ENCODE measurements at places on chromosomes 13 and 19.

- DNase-seq: no peak
Measured at GRCh38 chr19:46998445-46999125, 21.1 kb upstream of the NPAS1 start.

DNA sequence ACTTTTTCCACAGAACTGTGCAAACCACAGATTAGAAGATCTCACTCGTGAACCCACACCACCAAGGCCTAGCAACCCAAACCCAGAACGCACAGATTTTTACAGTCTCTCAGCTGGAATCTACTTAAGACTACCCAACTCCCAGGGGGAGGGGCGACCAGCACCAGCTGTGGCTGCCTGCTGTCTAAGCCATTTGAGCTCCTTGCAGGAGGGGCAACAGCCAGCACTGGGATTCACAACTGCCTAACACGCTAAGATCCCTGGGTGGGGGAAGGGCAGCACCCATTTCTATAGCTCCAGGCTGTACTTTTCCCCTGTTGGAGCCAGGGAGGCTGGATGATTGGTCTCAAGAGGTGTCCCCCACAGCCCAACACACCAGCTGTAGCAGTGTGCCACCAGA, 368.8 kb downstream of the SUCLA2 start:
- DNase-seq: no peak

DNA sequence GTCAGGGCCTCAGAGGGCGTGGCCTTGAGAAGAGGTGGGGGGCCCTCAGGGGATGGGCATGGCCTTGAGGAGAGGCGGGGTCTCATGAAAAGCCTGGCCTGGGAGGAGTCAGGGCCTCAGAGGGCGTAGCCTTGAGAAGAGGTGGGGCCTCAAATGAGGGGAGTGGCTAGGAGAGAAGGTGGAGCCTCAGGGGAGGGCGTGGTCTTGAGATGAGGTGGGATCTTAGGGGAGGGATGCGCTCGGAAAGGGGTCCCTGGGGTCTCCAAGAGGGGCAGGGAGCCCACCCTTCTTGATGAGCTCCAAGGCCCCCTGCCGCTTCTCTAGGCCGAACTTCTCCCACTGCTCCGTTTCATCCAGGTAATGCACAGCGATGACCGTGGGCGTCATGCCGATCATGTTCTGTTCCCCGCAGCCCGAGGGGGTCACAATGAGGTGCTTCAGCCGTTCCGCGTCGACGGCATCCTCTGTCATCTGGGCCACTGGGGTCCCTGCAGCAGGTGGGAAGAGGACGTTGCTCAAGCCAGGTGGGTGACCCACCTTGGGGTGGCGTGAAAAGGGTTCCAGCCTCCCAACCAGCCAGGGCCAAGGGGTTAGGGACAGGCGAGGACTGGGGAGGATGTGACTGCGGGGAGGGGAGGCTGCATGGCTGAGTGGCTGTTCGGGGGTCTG, 24.3 kb upstream of the TNFSF14 start:
- DNase-seq: no peak

- no peak for DNase-seq
Measured at GRCh38 chr13:110446575-110446890, 115.0 kb downstream of the RAB20 start.

- no peak for DNase-seq
Measured at GRCh38 chr19:34555447-34555846, 73.9 kb downstream of the WTIP start.

- no peak for DNase-seq
Measured at GRCh38 chr19:54434873-54435214, 14.2 kb upstream of the LENG8 start.

GRCh38 chr13:106241974-106242953, 293.2 kb downstream of the EFNB2 start:
- no peak for DNase-seq

DNA sequence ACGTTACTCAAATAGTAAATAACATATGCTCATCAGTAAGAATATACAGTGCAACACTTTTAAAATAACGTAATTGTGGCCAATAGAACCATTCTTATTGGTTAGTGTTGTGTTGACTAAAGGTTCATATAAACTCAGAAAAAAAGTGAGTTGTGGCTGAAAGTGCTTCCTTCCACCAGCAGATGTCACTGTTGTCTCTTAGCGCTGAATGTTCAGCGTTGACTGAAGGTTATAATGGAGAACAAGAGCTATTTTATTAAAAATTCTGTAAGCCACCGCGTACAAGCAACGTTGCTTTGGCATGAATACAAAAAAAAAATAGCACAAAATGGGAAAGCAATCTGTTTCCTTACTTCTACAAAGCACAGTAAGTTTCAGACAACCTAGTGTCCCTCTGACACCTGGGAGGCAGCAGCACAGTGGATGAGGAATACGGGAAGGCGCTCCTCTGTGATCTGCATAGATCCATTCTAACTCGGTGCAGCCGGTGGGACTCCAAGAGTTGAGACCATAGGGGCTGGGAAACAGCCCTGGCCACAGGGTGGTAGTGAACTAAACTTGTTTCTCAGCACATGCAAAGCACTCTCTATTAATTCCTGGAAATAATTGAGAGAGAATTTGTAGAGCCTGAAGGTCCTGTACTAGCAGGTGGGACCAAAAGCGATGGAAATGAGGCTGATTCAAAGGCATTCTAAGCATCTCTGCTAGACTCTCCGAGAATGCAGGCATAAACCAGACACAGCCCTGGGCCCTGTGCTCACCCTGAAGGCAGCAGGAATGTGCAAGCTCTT, 23.9 kb upstream of the OXGR1 start:
- DNase-seq: no peak

GRCh38 chr19:1401138-1401888, at the start of gene GAMT:
GAMT (minus strand) TSS chr19:1401542; CDS start chr19:1401476, 66 bp downstream.
- no peak for DNase-seq

DNA sequence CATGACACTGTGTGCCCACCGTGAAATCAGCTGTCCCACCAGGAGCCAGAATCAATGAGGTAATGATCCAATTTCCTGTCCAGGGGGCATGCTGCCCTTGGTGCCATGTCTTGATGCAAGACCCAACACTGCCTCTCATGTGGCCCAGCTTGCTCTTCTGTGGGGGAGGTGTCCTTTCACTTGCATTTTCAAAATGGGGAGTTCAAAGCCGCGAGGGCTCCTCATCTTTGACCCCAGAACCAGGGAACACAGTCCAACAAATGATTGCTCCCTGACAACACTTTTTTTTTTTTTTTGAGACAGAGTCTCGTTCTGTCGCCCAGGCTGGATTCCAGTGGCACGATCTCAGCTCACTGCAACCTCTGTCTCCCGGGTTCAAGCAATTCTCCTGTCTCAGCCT, 64.1 kb downstream of the FGF9 start:
- no peak for DNase-seq

DNA sequence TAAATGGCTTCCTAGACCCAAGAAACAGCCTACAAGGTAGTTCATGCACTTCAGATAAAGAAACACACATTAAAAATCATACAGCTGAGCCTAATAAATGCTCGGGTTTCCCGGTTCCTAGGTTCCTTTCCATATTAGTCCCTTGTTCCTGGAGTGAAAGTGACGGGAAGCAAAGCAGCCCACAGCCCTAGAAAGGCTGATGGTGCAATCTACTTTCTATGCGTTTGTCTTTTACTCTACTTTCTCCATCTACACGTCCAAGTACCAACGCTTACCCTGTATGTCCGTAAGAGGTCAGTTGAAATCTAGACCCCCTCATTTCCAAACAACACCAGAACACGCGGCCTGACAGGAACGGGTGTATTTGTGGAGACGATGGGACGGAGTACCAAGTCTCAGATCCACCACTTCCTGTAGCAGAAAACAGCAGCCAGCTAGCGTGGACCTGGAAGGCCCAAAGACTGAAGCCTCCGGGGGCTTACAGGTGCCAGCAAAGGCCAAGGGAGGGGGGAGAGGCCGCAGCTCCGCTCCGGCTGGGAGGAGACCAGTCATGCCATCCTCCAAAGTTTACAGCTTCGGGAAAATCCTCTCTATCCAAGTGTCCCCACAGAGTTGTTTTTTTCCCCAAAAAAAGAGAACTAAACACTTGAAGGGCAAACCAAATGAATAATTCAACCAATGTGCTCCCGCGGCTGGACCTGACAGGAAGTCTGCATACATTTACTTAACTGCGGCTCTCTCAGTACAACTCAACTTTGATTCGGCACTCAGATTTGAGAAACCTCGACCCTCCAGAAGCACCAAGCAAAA, 34.1 kb downstream of the STK24 start:
- DNase-seq: no peak

DNA sequence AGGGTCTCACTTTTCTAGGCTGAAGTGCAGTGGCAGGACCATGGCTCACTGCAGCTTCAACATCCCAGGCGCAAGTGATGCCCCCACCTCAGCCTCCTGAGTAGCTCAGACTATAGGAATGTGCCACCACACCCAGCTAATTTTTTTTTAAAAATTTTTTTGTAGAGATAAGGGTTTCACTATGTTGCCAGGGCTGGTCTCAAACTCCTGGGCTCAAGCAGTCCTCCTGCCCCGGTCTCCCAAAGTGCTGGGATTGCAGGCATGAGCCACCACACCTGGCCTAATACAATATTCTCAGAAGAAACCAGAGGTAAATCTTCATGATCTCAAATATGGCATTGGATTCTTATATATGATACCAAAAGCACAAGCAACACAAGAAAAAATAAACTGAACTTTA, 47.7 kb downstream of the FLT1 start:
- no peak for DNase-seq

DNA sequence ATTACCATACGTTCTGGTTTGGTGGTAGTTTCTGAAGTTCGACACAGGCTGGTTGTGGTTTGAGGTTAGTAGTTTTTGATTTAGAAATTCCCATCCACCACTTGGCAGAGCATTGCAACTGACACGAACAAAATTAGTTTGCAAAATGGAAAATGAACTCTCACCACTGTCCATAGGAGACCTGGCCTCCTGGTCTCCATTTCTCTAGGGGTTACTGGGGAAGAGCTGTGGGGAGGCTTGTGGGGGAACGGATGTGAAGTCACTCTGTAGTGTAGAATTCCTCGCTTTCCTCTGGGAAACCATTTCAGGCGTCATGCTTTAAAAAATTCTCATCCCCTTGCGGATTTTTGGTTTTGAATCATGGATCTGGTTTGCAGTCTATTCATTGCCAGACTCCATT, 321.5 kb upstream of the MAB21L1 start:
- no peak for DNase-seq

All from omental fat pad (tissue), 4 donors.